ENCODE measurements at places on chromosomes 1 and 21. TPM values are rescaled to one million over a fixed set of nuclear protein-coding genes. Genes with fewer than 3 reads are reported as not detected.

XCL1 gene
- 2.5 TPM for total RNA-seq

OR14K1 gene
- not detected for total RNA-seq

DNAI4 gene
- total RNA-seq = 0.04 TPM

KRTAP12-2 gene
- total RNA-seq = not detected

CNR2 gene
- not detected for total RNA-seq

Data from HepG2 (cell line).